ENCODE measurements at places on chromosomes 12 and 14.

GRCh38 chr14:55313480-55313879 lies 42.3 kb downstream of the FBXO34 start:
- no peak for DNase-seq

DNA sequence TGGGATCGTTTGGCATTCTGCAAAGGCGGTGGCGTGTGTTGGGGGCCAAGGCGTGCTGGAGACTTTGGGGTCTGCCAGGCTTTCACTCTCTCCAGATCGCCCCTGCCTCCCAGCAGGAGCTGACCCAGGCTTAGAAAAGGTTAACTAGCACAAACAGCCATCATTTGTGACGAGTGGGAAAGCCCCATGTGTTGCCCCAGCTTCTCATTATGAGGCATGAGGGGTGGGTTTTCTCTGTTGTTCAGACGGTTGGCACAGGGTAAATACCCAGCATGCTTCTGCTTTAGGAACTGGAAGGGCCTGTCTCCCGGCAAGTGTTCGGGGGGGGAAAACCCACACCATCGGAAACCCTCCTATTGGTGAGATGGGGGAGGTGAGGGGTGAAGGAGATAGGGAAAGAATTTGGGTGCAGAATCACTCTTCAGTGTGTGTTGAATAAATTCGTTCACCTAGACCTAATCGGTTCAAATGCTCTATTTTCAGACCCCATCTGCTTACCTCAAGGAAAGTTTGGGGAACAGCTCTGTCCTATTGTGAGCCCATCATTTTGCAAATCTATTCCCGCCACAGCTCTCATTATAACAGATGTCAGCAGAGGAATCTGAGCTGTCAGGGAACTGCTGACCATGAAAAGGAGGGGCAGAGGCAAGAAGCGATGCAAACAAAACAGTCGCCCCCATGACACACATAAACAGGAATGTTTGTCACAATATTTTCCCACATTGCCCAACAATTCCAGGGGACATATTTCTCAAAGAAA lies 34.7 kb upstream of the C12orf42 start:
- DNase-seq, result no peak

GRCh38 chr14:91911474-91912032 lies 35.9 kb downstream of the FBLN5 start:
- peak; percentile 65 for DNase-seq

DNA sequence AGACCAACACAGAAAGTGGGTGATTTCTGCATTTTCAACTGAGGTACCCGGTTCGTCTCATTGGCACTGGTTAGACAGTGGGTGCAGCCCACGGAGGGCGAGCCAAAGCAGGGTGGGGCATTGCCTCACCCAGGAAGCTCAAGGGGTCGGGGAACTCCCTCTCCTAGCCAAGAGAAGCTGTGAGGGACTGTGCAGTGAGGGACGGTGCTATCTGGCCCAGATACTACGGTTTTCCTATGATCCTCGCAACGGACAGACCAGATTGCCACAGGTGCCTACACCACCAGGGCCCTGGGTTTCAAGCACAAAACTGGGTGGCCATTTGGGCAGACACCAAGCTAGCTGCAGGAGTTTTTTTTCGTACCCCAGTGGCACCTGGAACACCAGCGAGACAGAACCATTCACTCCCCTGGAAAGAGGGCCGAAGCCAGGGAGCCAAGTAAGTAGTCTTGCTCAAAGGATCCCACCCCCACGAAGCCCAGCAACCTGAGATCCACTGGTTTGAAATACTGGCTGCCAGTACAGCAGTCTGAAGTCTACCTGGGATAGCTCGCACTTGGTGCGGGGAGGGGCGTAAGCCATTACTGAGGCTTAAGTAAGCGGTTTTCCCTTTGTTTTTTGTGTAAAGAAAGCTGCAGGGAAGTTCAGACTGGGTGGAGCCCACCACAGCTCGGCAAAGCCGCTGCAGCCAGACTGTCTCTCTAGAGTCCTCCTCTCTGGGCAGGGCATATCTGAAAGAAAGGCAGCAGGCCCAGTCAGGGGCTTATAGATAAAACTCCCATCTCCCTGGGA lies 25.5 kb upstream of the NAA30 start:
- no peak for DNase-seq

- no peak for DNase-seq
Observed at GRCh38 chr14:96576937-96577336, 74.8 kb downstream of the PAPOLA start.

DNA sequence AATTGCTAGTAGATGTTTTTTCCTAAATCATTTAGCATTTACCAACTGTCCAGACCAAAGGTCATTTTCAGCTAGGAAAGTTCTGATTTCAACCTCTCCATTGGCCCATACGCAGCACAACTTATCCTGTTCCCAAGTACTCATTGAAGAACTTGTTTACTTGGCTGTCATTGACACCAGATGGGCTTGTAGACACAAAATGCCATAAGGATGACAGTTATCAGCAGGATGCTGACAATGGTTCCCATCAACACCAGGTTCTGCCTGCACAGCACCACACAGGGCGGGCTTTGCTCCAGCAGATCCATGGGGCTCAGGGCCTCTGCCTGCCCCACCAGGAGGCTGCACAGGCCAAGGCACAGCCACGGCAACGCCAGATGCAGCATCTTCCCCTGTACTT lies 36.5 kb upstream of the TMPRSS12 start:
- DNase-seq, result no peak

DNA sequence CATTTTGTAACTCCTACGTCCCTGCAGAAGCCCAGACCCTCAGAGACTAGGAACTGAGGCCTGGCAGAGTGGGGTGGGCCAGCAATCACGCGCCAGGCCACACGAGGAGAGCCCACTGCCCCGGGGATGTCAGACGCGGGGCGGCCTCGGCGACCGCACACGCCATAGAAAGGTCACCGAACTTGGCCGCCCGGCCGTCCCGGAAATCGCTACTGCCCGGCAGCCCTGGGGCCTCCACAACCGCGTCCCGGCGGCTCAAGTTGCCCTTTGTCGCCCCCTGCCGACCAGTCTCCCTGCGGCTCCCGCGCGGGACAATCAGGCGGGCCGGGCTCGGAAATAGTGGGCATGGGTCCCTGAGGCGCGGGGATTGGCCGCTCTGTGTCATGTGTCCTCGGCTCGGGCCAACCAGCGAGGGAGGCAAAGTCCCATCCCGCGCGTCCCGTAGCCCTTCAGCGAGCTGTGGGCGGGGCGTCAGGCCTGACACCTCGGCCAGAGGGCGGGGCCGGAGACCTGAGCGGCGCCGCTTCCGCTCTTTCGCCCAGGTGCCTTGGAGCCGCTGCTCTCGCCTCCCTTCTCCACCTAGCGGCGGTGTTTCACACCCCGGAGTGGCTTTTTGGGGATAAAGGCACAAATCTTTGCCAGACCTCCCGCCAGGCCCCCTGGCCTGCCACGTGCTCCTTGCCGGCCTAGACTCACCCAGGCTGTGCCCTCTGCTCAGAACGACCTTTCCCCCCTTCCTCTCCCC lies 33.4 kb upstream of the DEGS2 start:
- DNase-seq, result peak; percentile 100

GRCh38 chr14:24828486-24828885 lies 194.5 kb upstream of the GZMB start:
- no peak for DNase-seq

DNA sequence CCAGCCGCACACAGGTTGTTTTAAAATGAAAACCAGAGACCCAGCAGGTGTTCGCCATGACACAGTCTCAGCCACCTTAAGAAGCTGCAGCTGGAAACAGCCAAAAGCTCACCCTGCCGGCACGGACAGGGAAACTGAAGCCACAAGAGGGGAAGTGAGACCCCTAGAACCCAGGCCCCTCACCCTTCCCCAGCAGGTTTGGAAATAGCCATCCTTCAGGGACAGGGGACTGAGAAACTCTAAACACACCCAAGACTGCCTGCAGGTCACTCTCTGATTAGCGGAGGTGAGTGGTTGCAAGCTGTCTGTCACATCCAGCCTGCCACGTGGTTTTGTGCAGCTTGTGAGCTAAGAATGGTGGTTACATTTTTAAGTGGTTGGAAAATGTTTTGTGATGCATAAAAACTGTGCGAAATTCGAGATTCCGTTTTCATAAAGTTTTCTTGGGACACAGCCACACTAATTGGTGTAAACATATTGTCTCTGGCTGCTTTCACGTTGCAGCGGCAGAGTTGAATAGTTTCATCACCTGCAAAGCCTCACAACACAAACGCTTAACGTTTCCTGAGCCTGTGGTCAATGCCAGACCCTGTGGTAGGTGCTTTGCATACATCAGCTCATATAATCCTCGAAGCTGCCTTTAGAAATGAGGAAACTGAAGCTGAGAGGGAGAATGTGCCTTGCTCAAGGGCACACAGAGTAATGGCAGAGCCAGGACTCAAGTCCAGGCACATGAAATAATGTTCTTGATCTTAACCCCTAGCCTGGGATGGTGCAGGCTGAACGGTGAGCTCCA lies 1.7 kb upstream of the SELPLG start:
- DNase-seq, result peak; percentile 50

DNA sequence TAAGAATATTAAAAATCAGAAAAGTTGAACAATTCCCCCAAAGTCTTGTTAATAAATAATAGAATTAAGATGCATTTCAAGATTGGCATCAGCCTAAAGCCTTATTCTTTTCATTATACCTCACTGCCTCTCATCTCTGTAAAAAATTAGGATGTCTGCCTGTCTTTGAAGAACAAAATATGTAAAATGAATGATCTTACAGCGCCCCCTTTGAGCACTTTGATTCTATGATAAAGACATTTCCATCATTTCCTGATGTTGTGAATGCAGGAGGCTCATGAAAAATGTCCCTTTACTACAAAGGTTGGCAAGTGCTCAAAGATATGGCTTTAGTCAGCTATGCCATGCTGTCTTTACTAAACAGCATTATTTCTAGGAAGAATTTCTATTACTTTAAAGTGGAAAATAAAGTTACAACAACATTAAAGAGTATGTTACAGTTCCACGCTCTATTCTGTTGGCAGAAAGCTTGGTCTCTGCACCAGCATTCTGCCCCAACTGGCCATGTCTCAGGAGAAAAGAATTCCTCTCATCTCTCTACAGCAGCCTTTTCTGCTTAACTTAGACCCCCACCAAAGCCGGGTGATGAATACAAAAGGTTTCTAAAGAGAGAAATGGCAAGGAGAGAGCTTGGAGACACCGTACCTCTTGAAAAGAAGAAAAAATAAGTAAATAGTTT lies 95.1 kb downstream of the LLPH start:
- DNase-seq, result peak; percentile 2

DNA sequence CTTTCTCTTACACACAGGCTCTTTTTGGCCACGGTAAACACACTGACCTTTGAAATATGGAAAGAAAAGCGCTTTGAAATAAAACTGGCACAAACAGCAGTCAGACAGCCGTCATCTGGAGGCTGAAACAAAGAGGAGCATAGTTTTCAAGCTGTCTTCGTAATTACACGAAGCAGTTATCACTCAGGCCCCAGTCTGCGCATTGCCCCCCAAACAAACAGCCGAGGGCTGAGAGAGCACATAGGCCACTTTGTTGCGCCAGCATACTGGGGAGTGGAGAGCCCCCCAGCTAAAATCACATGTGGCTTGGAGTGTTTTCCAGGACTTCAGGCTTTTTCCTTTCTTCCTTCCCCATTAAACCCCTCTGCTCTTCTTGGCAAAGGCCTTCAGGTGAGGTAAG lies 142.9 kb upstream of the BTG1 start:
- no peak for DNase-seq

DNA sequence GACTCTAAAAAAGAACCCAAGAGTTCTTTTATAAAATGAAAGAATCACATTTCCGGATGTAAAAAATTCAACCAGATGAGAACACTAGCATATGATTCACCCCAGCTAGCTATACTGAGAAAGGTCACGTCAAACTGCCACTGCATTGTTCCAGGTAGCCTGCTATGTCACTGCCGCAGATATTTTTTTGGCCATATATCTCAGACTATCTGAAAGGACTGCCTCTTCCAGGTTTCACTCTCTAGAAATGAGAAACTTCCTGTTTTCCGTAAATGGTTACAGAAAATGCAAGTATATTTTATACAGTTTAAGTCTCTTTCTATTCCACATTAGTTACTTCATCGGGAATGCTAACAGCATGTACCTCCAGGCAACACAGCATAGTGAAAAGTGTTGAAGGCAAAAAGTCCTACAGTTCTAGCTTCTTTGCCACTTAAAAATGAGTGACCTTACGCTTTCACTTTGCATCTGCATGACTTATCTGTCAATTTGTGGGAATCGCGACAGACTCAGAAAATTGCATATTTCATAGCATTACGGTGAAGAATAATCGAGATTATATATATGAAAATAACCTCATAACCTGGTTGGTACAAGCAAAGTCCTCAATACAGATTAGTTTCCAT lies 105.2 kb downstream of the MED13L start:
- peak; percentile 26 for DNase-seq

GRCh38 chr12:113762882-113763816 lies 203.0 kb downstream of the RBM19 start:
- DNase-seq, result no peak

DNA sequence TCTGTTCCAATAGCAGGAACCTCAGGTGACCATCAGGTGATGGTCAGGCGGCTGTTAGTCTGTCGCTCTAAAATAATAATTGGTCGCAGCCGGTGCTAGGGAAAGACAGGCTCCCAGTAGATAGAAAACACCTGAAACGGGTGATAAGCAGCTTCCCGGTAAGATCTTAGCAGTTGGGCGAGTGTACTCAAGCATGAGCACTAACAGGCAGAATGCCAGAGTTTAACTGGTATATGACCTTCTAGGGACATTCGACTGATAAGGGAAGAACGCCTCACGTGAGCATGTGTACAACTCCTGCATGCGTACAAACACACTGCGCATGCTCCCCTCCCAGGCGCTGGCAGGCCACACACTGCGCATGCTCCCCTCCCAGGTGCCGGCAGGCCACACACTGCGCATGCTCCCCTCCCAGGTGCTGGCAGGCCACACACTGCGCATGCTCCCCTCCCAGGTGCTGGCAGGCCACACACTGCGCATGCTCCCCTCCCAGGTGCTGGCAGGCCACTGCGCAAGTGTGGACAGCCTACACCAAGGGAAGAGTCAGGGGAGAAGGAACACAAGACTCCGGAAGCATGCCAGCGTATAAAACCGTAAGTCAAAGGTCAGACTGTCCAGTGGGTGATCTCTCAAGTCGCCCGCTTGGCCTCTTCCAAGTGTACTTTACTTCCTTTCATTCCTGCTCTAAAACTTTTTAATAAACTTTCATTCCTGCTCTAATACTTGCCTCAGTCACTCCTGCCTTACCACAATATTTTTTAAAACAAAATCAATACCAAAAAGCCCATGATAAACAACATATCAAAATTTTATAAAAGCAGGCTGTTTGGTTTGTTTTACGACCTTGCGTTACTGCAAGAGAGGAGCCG lies 24.5 kb downstream of the GPRC5D start:
- peak; percentile 72 for DNase-seq

- DNase-seq, result no peak
Observed at GRCh38 chr12:14310866-14311265, 54.6 kb upstream of the ATF7IP start.

- no peak for DNase-seq
Observed at GRCh38 chr12:128583453-128583852, 240.3 kb downstream of the SLC15A4 start.

DNA sequence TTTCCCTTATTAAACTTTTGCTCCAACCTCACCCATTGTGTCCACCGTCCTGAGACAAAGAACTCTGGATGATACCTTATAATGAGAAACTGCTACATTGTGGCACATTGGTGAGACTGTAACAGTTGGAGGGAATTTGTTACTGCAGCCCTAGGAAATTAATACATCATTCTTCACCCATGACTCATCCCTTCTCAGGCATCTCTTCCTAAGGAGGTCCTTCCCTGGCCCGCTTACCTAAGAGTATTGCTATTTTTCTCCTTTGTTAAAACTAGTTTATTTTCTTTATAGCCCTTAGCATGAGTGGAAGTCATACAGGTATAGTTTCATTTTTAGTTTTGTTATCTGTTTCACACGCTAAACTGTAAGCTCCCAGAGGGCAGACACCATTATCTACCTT lies 87.1 kb downstream of the TMEM260 start:
- no peak for DNase-seq

Data from CD4-positive, alpha-beta T cell treated with Interferon alpha-2 for 1 hour (primary cell).